ENCODE measurements at places on chromosomes 2 and 18. TPM values are rescaled to one million over a fixed set of nuclear protein-coding genes. Genes with fewer than 3 reads are reported as not detected.

The SKOR2 gene
- not detected for total RNA-seq

The CDCA7 gene
- total RNA-seq = 0.43 TPM

The PLEKHH2 gene
- total RNA-seq = 5.3 TPM

The CD8B2 gene
- total RNA-seq = not detected

The EFR3B gene
- 1.4 TPM for total RNA-seq

The EVX2 gene
- total RNA-seq = under 0.01 TPM

All from smooth muscle cell of bladder (primary cell).